Activated gamma-delta T cell treated with anti-CD3 and anti-CD28 coated beads, Interleukin-2, amount 50 U/mL, for 16 hours (primary cell): ENCODE measurements at places on chromosomes 11 and 22.
A peak's percentile ranks its signal among the peaks of the same experiment; 100 is the strongest.

DNA sequence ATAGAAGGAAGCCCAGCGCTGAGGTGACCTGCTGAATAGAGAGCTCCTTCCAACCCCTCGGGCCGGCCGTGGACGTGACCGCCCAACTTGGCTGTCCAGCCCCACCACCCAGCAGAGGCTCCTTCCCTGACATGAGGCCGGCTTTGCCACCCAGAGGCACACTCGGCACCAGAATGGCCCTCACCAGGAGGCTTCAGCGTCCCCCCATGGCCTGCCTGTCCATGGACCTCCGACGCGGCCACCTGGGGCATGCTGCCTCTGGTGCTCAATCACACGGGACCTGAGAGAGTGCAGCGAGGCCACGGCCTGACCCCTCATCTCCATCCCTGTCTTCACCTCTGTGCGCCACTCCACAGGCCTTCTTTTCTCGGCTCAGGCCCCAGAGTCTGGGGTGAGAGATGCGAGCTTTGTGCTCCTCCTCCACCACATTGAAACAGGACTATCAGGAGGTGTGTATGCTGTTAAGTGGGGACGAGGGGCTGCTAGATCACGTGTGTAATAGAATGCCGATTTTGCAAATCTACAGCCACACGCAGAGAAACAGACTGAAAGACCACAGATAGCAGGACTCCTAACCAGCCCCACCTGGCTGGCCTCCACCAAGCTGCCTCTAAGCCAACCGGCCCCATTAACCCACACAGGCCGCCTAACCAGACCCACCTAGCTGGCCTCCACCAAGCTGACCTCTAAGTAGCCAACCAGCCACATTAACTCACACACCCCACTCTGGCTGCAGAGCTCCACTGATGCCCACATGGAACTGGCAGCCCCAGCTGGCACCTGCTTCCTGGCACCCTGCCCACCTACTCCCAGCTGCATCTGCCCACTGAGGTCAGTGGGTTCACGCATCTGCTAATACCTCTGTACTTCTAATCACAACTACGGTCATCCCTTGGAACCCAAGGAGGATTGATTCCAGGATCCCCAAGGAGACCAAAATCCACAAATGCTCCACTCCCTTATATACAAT lies 20.7 kb downstream of the LINC01488 start:
- no peak for DNase-seq

- no peak for DNase-seq
These were observed 93.9 kb downstream of the PKNOX2 start for GRCh38 chr11:125258291-125259032.

GRCh38 chr11:35012467-35013191 lies 96.2 kb downstream of the PDHX start:
- no peak for DNase-seq

GRCh38 chr11:62501432-62501891 lies 45.1 kb downstream of the AHNAK start:
- DNase-seq: no peak

DNA sequence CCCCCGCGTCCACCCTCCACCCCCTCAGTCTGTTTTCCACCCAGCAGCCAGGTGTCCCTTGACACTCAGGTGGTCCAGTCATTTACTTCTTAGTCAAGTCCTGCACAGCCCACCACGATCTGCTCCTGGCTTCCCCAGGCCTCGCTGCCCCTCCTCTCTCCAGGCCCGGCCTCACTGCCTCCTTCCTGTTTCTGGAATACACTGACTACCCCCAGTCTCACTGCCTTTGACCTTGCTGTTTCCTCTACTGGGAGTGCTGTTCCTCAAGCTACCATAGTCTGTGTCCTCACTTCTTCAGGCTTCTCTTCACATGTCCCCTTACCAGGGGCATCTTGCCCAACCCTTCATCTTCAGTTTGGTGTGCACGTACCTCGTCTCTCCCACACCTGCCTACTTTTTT lies 7.4 kb downstream of the MCM5 start:
- no peak for DNase-seq

- no peak for DNase-seq
These were observed 18.1 kb downstream of the MRGPRD start for GRCh38 chr11:68962527-68963250.

DNA sequence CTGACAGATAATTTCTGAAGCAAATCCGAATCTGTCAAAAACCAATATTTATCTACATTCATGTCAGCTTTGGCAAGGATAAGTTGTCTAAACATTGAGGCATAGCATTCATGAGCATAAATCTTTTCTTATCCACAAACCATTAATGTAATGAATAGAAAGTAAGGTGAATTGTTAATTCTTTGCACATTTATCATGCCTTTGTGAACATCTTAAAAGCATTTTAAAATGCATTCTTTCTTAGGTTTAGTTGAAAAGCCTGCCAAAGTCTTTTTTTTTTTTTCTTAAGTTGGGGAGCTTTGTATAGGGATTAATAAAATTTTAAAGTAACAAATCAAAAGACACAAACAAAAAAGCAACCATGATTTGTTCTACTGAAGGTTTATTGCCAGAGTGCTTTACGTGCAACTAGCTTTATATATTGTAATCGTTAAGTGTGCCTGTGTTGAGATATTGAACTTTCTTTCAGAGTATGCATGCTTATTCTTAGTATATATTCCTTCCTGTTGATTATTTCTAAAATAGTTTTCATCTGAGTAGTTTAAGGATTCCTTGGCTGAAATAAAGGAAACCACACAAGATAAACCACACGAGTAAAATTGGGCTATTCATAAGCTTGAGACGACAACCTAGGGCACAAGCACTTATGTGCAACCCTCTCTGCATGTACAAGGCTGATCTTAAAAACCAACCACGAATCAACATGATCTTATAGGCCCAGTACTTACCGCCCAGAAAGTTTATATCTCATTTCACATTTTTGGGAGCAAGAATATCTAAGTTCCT lies 1110.9 kb upstream of the CNTN5 start:
- DNase-seq: no peak

GRCh38 chr11:118398791-118399559 lies 2.4 kb upstream of the ATP5MG start:
- peak; percentile 24 for DNase-seq

DNA sequence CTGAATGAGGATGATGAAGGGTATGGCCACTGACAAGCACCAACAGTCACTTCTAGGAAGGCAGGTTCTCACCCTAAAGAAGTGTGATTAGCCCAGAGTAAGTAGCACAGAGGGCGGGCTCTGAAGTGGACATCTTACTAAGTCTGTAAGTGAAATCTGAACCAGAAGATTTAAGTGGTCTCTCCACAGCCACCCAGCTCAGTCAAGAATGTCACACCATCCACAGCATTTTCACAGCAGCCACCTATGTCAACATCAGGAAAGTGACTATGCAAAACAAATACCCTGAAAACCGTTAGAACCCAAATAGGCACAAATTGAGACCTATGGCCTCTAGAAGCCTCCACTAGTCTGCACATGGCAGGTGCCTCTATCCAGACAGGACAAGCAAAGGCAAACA lies 23.0 kb upstream of the STK33 start:
- DNase-seq: no peak

- DNase-seq: no peak
These were observed 66.2 kb downstream of the TNRC6B start for GRCh38 chr22:40243891-40244290.

GRCh38 chr22:39309881-39310714 lies 9.3 kb downstream of the RPL3 start:
- DNase-seq: no peak

DNA sequence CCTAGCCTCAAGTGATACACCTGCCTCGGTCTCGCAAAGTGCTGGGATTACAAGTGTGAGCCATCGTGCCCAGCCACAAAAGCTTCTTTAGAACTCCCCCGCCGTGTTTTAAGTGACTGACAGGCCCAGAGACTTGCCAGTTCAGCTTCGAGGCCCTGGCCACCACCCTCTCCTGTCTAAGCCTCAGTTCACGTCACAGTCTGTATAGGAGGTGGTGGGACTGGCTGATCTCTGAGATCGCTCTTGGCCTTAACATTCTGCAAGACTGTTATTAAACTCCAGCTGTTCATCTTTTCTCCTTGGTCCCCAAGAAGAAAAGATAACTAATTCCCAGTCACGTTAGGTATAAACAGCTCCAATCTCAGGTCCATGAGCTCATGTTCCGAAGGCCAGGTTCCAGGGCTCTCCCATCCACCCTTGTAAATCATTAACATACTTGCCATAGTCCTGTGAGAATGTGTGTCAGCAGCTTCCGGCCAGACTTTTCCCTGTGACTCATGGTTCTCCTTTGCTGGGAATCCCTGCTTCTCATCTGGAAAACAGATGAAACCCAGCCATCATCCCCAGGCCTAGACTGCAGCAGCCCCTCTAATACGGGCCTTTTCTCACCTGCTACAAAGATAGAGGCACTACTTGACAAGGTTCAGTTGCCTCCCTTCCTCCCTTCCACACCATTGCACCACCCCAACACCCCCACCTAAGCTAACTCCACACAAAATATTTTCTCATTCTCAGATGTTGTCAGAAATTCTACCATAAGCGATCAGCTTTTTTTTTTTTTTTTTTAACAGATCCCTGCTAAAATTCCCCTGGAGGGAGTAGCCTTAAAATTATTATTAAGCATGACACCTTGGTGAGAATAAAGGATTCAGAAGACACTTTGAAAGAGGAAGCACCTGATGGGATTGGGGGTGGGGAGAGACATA lies 5.6 kb upstream of the KIAA0930 start:
- no peak for DNase-seq

- no peak for DNase-seq
These were observed 1307.8 kb upstream of the RAG2 start for GRCh38 chr11:37905707-37906417.

GRCh38 chr11:93481279-93481678 lies 61.9 kb downstream of the SMCO4 start:
- no peak for DNase-seq

DNA sequence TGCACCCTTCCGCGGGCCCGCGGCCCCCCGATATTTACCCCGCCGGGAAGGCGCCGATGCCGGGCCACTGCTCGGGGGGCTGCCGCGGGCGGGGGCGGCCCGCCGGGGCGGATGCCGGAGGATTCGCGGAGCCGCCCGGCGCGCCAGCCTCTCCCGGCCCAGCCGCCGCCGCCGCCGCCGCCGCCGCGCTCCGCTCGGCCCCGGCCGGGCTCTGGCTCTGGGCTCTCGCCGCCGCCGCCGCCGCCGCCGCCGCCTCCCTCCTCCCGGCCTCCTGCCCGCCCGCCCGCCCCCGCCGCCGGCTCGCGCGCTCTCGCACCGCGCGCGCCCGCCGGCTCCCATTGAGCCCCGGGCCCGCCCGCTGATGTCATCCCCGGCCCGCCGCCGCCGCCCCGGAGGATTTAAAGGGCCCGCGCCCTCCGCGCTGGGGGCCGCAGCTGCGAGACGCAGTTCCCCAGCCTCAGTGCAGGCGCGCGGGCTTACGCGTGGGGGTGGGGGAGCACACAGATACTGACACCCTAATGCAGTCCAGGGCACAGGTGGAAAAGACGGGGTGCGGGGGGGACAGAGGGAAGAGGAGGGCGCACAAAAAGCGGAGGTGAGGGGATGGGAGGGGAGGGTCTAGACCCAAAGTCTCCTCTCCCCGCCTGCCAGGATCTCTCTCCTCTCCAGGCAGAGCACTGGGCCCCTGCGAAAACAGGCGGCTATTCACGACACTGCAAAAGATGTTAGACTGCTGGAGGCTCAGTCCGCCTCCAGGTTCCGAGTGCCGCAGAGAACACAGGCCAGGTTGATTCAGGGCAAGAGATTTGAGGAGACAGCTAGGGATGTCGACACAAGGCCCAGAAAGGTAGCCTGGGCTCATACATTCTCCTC lies at the start of gene CSNK1E:
Gene CSNK1E (minus strand): TSS at position 312 of the 873 bp plus-strand sequence. CDS start 3,276 bp downstream, outside the sequence.
- peak; percentile 47 for DNase-seq

DNA sequence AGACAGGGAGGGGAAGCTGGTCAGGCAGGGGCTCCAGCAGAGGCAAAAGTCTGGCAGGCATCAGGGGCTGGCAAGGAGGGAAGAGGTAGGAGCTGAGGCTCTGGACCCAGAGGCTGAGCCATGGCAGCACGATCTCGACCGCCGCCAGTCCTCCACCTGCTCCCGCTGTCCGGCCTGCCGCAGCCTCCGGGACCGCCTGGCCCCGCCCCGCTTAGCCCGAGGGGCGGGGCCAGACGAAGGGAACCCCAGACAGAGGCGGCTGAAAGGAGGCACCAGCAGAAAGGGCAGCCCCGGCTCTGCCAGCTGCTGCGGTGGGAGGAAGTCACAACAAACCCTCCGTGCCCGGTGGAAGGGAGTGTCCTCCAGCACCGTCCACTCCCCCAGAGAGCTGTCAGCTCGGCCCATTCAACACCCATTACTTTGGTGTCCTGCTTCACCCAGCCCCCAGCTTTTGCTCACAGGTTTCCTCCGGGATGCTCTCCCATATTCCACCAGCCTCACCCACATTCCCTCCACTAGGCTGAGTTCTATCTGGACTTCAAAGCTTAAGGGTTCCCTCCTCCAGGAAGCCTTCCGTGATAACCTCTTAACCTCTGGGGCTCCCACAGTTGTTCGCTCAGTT lies at the start of gene MFNG:
Gene MFNG (minus strand): TSS at position 161 of the 622 bp plus-strand sequence. CDS start 207 bp downstream, outside the sequence.
- DNase-seq: peak; percentile 55

DNA sequence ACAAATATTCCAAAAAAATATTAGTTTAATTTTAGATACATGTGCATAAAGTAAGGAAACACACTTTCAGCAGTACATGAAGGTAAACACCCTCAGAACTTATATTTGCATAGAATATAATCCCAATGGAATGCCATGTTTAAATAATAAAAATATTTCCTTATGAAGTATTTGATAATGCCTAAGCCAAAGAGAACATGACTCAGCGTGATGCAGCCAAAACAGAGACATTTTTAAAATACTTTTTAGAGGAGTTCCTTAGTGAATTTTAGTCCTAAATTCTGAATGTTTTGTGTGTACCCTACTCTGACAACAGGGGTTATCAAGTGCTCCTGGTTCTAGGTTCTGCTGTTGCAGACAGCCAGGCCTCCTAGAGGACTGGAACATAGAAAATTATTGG lies 39.1 kb upstream of the POU2AF2 start:
- DNase-seq: no peak

DNA sequence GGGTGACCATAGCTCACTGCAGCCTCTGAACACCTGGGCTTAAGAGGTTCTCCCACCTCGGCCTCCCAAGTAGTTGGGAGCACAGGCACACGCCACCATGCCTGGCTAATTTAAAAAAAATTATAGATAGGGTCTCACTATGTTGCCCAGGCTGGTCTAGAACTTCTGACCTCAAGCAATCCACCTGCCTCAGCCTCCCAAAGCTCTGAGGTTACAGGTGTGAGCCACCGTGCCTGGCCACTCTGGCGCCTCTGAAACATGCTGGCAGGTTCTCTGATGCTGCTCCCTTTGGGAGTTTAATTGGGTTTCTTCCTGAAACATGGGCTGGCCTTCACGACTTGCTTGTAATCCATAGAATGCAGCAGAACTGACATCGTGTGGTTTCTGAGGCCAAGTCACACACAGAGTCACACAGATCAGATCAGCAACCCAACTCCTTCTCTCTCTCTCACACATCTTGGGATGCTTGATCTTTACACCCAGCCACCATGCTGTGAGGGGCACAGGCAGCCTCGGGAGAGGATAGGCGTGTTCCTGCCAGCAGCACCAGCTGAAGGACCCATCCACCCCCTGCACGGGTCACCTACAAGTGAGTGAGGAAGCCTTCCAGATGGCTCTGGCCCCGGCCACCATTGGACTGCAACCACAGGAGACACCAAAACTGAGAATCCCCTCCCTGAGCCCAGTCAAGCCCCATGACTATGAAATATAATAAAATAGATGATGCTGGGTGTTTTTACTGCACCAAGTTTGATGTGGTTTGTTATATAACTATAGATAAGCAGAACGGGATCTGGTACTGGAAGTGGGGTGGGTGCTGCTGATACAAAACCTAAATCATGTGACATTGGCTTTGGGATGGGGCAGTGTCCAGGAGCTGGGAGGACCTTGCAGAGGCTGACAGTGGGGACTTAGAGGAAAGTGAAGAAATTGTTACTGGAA lies 3.1 kb upstream of the GSC2 start:
- DNase-seq: no peak
